ENCODE measurements at places on chromosomes 3 and 15.

DNA sequence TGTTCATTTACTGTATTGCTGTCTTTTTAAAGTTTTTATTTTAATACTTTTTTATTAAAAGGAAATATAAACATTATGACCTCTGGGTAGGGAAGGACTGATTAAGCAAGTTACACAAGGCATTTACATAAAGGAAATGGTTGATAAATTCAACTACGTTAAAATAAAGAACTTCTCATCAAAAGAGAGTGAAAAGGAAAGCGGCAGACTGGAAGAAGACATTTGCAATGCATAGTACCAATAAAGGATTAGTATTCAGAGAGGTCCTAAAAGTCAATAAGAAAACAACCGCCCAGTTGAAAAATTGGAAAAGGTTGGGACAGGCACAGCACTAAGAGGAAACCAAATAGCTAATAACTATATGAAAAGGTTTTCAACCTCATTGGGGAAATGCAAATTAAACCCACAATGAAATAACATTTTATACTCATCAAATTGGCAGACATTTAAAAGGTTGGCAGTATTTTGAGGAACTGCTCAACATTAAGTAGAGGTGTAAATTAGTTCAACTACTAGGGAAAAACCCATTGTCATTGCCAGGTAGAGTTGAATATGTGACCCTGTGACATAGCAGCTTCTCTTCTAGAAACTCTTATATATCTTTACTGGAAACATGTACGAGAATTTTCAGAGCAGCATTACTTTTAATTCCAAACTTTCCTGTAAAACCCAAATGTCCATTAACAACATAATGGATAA is 9.5 kb downstream of the PDE8A start:
- no peak for DNase-seq

DNA sequence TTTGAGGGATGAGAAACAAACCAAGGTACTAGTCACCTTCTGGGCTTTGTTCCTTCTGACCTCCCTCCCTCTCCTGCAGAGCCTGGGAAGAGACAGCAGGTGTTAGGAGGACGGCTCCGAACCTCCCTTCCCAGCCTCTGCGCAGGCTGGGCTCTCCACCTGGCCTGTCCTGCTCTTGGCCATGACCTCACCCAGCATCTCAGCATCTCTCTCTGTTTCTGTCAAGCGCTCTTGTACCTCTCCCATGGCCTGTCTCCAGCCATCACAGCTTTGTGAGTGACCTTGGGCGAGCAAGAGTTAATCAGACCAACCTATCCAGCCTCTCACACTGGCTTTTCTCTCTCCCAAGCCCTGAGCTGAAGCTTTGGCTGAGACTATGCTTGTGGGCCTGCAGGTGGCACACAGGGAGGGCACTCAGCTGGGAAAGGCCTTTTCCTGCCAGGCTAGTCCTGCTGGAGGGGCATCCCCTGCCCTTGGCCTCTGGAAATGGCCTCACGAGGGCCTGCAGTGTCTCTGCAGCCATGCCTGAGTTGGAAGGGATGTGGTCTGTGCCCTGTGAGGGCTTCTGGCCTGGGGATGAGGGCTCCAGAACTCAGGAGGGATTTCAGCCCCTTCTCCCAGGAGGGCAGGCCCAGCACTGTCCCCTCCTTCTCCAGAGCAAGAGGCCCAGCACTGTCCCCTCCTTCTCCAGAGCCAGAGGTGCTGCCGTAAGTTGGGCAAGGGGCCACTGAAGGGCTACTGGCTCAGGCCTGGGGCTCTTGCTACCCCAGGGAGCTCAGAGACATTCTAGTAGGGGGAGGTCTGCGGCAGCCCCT is 2.1 kb downstream of the CHST13 start:
- no peak for DNase-seq

DNA sequence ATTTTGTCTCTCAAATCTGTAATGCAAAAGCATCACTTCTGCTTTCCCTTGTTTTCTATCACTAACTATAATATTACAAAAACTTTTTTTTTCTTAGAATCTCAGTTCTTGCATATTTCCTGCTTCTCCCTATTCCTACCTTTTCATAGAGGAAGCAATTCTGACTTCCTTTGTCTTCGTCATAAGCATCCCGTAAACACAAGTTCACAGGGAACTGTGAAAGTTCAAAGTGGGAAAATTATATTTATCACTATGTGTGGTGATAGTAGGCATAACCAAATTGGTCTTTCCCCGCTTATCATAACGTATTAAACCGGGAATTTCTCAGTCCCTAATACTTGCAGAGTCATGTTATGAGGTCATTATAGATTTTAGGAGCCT is 22.3 kb downstream of the CD200 start:
- DNase-seq: no peak

DNA sequence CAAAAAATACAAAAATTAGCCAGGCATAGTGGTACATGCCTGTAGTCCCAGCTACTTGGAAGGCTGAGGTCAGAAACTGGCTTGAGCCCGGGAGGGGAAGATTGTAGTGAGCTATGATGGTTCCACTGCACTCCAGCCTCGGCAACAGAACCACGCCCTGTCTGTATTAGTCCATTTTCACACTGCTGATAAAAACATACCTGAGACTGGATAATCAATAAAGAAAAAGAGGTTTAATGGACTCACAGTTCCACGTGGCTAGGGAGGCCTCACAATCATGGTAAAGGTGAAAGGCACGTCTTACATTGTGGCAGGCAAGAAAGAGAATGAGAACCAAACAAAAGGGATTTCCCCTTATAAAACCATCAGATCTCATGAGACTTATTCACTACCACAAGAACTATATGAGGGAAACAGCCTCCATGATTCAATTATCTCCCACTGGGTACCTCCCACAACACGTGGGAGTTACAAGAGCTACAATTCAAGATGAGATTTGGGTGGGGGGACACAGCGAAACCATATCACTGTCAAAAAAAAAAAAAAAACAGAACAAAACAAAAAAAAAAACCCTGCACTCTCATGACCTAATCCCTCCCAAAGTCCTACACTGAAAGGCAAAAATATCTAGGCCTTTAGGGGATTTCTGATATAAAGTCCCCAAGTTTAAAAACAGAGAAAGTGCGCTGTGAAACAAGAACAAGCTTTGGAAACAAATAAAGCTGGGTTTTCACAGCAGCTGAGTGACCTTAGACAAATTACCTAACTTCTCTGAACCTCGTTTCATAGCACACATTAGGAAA is 224.7 kb downstream of the IGSF11 start:
- DNase-seq: no peak

- no peak for DNase-seq
Observed at GRCh38 chr15:67931861-67932260, 92.0 kb upstream of the RNU6-1 start.

- DNase-seq: no peak
Observed at GRCh38 chr3:171228240-171228639, 201.7 kb upstream of the SLC2A2 start.

DNA sequence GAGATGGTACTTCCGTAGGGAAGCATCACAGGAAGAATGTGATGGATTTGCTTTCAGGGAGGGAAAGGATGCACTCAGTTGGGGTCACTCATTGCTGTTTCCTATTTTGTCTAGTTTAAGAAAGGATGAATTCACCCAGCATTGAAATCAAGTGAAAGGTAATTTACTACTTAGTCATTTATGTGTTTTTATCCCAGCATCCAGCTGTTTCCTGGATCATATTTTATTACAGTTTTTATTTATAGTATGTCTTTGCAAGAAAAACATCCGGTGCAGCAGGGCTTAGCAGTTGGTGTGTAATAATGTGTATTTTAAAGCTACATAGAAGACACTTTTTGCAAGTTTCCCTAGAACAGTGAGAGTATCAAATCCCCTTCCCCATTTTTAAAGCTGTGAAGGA is 37.4 kb upstream of the GOLGA8B start:
- no peak for DNase-seq

Data from activated CD8-positive, alpha-beta T cell treated with anti-CD3 and anti-CD28 coated beads, Interleukin-2, amount 10 ng/mL, durations not matched to agents 7 days and 5 days (primary cell).